ENCODE measurements at places on chromosomes 1 and 21.

- no peak for DNase-seq
These were observed 160.8 kb downstream of the DISP1 start for GRCh38 chr1:222975472-222976122.

DNA sequence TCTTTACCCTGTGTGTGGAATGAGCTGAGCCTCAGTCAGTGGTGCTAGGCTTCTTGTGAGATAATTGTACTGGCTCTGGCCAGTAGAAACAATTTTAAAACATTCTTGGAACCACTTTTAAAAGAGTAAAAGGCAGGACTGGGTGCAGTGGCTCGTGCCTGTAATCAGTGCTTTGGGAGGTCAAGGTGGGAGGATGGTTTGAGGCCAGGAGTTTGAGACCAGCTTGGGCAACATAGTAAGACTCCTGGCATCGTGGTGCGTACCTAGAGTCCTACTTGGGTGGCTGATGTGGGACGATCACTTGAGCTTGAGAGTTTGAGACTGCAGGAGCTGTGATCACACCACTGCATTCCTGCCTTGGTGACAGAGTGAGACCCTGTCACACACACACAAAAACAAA, 89.8 kb downstream of the UCK2 start:
- no peak for DNase-seq

DNA sequence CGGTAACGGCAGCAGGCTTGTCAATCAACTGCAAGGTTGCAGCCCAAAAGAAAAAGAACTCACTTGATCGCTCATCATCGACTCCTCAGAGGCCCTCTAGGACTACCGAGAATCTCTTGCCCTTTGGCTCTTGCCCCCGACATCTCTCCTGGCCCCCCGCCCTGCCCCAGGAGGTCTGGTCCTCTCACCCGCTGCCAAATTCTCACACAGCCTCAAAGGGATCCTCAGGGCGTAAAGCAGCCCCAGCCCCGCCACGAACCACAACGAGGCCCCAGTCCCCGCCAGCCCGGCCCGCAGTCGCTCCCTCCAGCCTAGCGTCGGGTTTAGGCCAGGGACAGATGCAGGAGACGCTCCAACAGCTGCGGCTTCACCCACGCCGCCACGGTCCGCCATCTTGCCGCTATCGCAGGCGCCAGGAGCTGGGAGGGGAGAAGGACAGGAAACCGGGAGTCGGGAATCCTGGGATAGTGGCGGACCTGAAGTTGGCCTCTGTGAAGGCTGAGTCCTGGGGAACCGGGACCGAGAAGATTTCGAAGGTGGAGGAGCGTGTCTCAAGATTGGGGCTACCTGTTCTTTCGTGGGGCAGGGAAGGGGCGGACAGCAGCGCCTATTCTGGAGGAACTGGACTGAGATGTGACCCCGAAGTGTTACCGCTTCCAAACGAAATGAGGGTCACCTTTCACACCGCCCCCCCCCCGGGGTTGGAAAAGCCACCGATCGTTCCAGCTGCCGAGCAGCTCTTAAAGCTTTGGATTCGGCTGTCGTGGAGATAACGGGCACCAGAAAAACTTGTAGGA, at the start of gene ST7L:
ST7L (minus strand) TSS at position 421 of the 797 bp plus-strand sequence; CDS start at position 393, 28 bp downstream.
- DNase-seq = peak; percentile 17

- DNase-seq = no peak
These were observed 2.8 kb upstream of the ECE1 start for GRCh38 chr1:21292984-21293536.

DNA sequence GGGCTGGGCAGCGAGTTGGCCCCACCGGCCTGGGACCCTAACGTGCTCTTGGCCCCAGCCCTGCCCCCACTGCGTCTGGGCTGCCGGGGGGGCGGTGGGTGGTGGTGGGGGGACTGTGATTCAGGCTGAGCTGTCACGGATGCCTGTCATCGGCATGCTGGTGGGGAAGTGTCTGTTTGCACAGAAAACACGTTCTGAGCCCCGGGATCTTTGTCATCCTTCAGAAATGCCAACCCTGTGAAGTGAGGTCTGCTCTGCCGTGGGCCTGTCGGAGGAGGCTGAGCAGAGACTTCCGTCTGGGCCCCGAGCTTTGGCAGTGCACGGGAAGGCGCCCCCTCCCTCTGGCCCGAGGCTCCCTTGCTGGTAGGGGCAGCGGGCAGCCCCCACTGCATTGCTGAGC, 24.3 kb upstream of the PLCH2 start:
- DNase-seq = no peak

GRCh38 chr21:42855937-42856335, 23.4 kb downstream of the WDR4 start:
- no peak for DNase-seq

DNA sequence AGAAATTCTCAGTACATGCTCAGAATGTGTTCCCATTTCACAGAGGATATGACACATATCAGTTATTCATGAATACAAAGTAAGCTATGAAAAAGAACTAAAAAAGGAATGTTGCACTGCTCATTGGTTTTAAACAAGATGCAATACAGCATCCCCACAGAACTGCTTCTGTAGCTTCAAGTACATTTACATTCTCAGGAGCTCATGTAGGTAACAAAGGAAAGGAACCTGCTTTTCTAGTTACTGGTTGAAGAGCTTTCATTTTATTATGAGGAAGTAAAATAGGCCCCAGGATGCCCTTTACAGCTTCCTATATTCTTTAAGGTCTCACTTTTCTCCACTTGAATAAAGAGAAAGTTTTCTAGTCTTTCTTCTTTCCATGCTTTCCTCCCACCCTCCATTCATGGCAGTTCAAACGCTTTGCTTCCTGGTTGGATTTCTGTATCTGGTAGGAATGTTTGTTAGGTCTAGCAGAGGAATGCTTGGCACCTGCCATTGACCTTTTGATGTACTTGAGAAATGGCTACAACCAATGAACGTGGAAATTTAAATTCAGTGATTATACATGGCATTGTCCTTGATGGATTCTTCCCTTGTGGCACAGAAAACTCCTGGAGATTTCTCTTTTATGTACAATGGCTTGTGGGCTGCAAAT, 27.1 kb upstream of the KCNK2 start:
- DNase-seq = no peak

DNA sequence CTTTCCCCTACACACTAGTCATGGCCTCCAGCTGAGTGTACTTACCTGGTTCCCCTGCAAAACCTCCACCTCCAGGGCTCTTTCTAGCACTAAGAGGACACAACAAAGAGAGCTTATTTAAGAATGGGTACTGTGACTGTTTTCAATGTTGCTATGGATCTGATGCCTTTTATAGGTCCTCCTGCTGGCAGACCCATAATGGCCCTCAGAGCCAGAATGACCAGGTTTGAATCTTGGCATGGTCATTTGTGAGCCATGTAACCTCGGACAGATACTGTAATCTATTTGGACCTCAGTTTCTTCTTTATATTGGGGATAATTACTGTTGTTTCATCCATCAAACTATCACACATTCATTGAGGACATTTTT, 137.6 kb upstream of the USP24 start:
- no peak for DNase-seq

GRCh38 chr1:83882906-83883305, 116.0 kb downstream of the TTLL7 start:
- no peak for DNase-seq

DNA sequence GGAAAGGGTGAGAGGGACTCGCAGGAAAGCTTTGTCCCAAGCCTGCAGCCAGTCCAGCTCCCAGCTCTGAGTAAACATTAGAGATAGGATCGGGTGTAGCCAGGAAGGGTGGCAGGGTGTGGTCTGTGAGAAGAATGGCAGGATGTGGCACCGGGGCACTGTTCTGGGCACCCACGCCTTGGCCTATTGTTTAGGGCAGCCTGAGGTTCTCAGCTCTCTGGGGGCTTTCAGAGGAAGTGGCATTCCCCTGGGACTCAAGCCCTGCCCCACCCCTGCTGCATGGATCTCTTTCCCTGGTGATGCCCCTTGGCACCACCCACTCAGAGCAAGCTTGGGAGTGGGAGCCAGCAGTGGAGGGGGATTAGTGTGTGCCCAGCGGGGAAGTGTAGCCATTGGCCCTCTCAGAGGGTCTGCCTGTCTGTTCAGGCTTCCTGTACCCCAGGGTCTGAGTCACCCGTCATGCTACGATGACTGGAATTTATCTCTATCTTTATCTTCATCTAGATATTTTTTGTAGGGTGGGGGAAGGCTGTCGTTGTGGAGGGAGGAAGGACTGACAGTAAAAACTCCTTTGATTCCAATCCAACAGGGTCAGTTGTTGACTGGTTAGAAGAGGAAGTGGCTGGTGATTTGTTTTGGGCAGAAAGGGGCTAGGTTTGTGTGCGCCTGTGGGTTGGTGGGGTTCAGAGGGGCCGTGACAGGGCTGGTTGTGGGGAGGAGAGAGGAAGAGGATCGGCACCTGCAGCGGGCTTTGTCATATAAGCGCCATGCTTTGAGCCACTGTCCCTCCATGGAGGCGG, 31.6 kb downstream of the SOX13 start:
- DNase-seq = no peak

DNA sequence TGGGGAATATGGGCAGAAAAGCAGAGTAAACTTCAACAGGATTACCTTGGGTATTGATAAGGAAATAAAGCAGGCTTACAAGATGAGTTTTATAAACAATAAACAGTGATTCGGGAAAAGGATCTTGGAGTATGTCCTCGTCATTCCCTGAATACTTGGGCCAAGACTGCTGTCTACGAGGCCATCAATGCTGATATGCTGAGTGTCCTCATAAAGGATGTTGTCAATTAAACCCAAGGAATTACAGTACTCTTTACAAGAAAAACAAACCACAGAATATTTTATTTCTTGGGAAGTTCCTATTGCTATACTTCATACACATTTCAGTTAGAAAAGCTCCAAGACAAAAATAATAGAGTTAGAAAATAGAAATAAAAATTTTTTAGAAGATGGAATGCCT, 34.9 kb downstream of the ATP1B1 start:
- DNase-seq = no peak

DNA sequence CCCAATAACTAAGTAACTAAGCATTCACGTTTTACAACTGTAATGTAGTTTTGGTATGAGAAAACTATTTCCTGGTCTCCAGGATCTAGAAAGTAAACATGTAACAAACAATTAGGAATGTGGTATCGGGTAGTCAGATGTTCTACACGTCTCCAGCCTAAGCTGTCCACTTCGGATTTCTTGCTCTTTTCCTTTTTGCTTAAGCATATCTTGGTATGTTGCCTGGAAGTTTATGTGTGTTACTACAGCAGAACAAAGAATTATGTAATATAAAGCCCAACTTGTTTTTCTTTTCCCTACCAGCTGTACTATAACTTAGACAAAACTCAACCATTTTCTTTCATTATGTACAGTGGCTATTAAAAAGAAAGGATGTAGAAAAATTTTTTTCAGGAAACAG, 20.4 kb upstream of the WARS2 start:
- DNase-seq = no peak

DNA sequence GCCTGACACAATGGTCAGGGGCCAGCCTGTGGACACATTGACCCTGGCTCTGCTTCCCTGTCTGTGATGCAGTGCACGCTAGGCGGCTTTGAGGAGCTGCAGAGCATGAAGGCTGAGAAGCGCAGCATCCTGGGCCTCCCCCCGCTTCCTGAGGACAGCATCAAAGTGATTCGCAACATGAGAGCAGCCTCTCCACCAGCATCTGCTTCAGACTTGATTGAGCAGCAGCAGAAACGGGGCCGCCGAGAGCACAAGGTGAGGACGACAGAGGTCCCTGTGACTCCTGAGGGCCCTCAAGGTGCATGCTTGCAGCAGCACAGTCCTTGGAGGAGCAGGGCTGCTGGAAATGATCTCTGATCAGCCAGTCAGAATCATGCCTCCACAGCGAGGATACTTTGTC, 8.6 kb downstream of the STRIP1 start:
- no peak for DNase-seq

DNA sequence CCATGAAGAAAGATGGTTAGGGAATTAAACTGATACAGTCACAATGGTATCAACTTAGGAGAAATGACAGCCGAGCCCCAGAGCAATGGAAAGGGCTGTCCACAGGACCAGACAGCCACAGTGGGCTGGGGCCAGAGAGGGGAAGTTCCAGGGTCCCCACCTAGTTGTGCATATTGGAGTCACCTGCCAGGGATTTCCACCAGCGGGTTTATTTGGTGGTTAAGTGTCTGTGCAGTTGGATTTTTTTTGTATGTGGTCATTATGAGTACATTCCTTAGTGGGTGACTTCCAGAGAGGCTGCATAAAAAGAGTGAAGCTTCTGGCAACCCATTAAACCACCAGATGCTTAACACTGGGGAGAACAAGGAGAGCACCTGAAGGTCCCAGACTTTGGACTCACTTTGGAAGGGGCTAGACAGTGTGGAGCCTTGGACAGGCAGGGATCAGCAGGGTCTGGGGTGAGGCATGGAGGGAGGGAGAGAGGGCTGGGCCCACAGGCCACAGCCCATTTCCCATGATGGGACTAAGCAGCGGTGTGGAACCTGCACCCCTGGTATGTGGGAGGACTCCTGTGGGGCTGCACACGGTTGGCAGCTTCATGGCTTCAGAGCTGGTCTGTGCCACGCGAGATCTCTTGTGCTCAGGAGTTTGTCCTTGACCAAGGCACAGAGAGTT, 7.8 kb upstream of the PTTG1IP start:
- DNase-seq = no peak

GRCh38 chr1:200925831-200926230, 31.1 kb downstream of the INAVA start:
- DNase-seq = no peak

- DNase-seq = no peak
These were observed 24.2 kb downstream of the TBX19 start for GRCh38 chr1:168304865-168305264.

DNA sequence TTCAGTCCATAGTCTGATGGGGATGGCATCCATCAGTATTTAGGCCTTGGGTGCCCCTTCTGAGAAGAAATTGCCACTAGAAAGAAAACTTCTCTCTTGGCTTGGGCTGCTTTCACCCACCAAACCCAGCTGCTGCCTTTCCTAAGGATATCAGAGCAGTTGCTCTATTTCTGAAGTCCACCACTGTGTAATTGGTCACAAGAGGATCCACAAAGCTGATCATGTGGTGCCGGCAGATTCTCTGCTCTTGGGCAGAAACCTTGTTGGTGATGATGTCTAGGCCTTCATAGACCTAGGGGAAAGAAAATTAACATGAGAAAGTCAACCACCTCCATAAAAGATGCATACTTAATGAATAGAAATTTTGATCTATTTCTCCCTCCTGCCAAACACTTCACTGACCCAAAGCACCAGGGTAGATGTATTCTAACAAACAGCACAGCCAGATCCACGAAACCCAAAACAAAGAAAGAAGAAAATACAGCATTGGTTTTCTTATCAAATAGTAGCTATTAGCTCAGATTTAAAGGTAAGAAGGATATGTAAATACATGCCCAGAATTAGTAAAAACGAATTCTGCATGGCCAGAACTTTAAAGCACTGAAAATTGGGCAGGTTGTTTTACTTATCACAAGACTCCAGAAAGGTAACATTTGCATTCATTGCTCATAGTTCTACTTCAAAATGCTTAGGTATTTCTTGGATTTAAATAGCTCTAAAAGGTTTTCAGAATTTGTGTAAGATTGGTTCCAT, 26.0 kb downstream of the TRIT1 start:
- DNase-seq = no peak

- no peak for DNase-seq
These were observed 23.6 kb upstream of the NEK2 start for GRCh38 chr1:211699059-211699458.

DNA sequence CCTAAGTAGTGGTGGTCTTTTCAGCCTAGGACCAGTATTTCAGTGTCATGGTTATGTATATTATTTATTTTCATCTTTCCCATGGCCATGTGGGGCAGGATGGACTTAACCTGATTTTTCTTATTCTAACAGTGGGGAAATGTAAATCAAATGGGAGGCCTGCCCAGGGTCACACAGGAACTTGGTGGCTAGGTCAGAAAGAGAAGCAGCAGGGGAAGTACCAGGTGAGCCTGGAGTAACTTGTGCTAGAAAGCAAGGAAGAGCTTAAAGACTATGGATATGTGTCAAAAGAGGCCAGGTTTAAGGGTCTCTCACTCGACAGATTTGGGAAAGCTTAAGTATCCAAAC, 936 bp downstream of the ZFP69B start:
- DNase-seq = no peak

- no peak for DNase-seq
These were observed 7.6 kb downstream of the C1orf87 start for GRCh38 chr1:60066001-60066400.

Data from cortex of kidney (tissue), 1 donor.